ENCODE measurements at places on chromosomes 4 and X.

- DNase-seq = no peak
These were observed 1601.9 kb upstream of the ADGRL3 start for GRCh38 chr4:59598330-59598618.

- DNase-seq = no peak
These were observed 130.6 kb upstream of the FAT4 start for GRCh38 chr4:125184116-125184515.

- no peak for DNase-seq
These were observed 811 bp downstream of the ANKRD50 start for GRCh38 chr4:124711471-124712371.

- no peak for DNase-seq
These were observed 22.2 kb downstream of the CCDC149 start for GRCh38 chr4:24890561-24891126.

GRCh38 chrX:154378059-154378798 is 866 bp upstream of the EMD start:
- DNase-seq = no peak

DNA sequence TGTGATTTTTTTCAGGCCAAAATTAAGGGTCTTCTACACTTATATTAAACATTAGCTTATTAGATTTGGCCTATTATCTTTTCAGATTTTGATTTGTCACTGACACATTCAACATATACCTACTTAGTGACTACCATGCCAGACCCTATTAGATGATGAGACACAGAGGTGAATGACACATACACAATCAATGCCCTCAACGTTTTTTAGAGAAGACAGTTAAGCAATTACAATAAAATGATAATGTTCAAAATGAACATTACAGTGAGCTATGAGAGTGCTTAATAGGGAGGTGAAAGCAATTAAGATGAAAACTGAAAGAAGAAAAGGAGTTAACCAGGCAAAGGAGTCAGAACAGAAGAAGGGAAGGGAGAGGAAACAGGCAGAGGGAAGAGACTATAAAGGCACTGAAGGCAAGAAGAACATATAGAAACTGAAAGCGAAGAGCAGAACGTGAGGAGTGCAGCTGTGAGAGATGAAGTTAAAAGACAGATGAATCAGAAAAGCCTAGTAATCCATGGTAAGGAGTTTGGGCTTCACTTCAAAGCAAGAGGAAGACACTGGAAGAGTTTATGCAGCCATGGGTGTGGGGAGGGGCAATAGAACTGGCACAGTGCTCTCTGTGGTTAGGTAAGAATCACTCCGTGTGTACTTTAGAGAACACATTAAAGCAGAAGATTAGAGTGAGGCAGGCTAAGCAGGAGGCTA is 119.0 kb downstream of the REELD1 start:
- DNase-seq = peak; percentile 53

GRCh38 chrX:53813670-53814440 is 127.3 kb upstream of the HUWE1 start:
- no peak for DNase-seq

GRCh38 chr4:113094331-113094730 is 44.9 kb downstream of the ANK2 start:
- DNase-seq = no peak

DNA sequence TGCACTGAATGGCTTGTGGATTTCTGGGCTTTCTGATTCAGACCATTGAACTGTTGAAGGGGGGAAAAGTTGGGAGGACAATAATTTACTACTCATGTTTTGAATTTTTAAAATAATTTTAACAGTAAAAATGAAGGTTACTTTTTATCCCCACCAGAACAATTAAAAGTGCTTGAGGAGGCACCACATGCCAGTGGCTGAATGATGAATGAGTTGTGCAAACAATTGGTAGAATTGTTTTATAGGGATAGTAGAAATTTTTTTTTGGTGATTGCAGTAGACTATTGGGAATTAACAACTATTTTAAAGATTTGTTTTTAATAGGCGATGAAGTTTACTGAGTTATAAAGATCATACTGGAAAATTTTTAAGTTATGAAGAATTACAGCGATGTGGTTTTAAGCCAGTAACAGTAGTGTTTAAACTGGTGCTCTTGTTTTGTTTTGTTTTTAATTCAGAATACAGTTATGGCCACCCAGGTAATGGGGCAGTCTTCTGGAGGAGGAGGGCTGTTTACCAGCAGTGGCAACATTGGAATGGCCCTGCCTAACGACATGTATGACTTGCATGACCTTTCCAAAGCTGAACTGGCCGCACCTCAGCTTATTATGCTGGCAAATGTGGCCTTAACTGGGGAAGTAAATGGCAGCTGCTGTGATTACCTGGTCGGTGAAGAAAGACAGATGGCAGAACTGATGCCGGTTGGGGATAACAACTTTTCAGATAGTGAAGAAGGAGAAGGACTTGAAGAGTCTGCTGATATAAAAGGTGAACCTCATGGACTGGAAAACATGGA is 2.7 kb downstream of the REST start:
- DNase-seq = no peak

DNA sequence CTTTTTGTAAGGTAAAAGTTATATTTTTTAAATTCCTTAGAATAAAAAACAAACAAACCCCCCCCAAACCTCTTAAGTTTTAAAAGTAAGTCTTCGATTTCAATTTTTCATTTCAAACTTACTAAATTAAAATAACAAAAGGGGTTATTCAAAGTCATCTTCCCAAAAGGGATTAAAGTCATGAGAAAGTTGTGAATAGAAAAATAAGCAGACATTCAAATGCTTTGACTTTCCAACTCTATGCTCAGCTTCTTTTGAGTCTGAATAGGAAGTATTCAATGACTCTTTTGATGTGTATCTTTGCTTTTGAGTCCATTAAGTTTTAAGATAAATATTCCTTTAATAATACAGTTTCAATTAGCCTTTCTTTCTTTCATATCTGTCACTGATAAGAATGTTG is 138.3 kb downstream of the GRIA2 start:
- DNase-seq = no peak

- no peak for DNase-seq
These were observed 739.4 kb upstream of the TENM3 start for GRCh38 chr4:181503687-181504390.

GRCh38 chrX:46635186-46635585 is 61.6 kb downstream of the CHST7 start:
- DNase-seq = no peak

DNA sequence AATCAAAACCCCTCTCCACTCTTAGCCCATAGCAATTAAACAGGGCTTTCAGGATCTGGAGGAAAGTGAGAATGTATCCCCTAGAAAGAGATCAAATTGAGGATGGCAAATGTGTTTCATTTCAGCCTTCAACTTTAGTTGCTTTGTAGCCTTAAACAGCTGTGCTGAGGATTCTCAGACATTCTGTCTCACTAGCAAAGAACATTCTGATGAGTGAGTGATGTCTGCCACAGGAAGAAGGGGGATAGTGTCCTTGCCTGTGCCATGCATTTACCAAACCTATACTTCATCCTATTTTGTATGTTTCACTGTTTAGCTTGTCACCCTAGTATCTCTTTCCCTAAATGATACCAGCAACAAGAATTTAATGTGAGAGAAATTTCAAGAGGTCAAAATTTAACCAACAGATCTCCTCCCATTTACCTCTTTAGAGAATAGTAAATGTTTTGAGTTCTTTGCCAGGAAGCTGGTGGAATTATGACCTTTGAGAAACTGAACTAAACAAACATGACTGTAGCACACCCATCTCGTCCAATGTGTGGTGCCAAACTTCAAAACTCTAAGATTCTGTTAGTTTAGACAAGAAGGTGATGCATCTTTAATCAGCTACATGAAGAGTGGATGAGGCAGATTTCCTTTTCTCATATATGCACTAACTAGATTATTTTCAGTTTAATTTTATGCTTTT is 165.6 kb downstream of the PALLD start:
- no peak for DNase-seq

- no peak for DNase-seq
These were observed 192.2 kb downstream of the APBB2 start for GRCh38 chr4:41022116-41022515.

DNA sequence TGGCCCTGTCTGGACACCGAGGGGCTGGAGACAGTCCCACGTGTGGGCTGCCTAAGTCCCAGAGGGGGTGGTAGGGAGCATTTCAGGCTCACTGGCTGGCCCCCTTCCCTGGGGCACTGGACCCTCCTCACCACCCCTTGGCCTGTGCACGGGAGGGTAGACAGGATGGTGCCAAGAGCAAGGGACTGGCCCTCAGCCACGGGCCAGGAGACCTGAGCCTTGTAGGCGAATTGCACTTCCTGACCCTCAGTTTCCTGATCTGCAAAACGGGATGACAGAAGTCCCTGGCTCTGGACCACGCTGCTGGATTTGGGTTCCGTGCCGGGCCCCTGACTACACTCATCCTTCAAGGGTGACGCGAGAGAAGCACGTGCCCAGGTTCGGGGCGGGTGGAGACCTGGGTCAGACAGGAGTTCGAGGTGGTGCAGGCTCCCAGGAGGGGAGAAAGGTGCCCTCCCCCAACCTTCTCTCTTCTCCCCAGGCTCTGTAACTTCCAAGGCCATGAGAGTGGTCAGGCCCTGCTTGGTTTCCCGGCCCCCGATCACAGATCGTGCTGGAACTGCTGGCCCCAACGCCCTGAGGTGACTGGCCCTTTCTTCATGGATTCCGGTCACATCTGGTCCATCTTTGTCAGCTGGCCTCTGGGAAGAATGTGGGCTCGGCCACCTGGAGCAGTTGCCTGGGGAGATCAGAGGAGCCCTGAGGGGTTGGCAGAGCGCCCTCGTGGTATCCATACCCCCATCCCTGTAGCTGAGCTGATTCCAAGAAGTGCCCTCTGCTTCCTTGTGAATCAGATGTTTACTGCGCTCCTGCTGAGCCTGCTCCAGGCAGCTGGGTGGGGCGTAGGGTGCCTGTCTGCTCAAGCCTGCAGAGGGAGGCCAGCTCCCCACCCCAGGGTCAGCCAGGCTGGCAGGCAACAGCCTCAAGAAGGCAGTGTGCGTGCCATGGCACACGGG is 3.3 kb downstream of the SH3BP2 start:
- DNase-seq = no peak

DNA sequence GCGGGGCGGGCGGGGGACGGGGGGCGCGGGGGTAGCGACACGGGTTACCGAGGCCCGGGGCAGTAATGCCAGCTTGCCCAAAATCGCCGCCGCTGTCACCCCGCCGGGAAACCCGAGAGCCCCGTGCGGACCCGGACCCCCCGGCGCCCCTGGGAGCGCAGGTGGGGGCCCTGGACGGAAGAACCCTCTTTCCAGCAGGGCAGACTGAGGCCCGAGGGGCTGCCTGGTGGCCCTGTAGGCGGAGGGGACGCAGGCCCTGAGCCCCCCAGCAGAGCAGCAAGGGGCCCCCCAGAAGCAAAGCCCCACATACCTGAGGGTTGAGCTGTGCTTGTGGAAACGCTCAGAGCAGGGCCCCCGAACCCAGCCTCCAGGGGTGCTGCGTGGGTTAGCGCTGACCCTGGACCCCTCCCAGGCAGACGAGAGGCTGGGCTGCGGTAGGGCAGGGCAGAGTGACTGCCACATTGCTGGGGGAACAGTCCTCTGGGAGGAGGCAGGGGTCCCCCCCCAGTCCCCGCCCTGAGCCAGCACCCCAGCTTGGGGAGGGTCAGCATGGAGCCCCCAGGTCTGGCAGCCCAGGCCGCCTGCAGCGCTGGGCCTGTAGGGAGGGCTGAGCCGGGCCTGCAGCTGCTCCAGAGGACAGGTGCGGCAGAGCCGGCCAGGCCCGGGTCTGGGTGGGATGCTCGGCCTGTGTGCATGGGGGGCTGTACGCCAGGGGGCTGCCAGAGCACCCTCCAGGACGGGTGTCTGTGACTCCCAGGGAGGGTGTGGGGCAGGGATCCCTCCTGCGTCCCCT is 646 bp downstream of the DOK7 start:
- no peak for DNase-seq

DNA sequence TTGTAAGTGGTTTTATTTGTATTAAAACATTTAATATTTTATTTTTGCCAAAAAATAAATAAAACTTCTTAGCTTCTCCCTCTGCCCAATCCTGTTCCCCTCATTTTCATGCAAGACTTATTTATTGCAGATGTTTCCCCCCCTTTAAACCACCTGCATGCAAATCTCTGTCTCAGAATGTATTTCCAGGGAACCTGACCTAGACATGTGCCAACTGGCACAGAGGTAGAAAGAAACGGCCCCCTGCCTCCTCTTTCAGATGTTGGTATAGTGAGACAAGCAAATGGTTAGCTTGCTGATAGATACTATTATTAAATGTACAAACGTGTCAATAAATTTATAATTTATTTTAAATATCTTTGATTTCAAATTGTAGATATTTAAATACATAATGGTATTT is 47.1 kb downstream of the KLF3 start:
- DNase-seq = no peak

DNA sequence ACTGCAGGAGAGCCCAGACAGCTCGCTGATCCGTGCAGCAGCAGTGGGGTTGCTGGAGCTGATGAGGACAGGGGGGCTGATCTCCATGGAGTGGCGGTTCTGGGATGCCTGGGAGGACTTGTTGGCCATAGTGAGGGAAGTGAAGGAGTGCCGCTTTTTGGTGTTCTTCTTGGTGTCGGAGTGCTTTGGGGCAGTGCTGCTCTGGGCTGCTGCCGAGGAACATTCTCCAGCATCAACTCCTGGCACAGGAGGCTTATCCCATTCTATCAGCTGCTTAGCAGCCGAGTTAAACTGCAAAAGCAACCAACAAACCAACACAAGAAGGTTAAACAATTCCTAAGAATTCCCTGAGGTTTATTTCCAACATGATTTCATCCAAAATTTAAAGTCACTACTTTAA is 126.3 kb upstream of the CBR4 start:
- DNase-seq = no peak

DNA sequence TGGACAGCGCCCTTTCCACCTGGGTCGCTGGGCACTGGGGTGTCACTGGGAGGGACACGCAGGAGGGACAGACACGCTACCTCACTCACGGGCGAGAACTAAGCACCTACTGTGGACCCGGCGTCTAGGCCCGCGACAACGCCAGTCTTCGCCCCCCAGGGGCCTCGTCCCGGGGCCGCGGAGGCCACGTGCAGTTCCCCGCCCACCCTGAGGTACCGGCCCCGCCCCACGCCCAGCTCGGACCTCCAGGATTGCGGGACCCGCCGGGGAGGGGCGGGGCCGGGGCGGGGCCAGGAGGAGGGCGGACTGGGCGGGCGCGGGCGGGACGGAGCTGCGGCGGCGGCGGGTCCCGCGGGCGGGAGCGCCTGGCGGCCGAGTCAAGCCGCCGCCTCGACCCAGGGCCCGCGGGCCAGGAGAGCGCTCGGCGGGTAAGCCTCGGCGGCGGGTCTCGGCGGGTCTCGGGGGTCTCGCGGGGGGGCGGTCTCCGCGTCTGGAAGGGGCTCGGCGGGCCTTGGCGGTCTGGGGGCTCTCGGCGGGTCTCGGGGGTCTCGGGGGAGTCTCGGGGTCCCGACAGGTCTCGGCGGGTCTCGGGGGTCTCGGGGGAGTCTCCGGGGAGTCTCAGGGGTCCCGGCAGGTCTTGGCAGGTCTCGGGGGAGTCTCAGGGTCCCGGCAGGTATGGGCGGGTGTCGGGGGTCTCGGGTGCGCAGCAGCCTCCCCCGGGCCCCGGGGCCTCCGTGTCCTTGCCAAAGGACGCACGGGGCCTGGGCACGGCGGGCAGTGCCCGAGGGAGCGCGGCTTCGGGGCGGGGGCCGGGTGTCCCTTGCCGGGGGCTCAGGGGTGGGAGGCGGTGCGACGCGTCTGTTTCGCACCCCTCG is at the start of gene SH3BP2:
TSS of gene SH3BP2 (plus strand) at position 375 of the 875 bp plus-strand sequence. CDS start 27,533 bp downstream, outside the sequence.
- no peak for DNase-seq

Data from GM04503 (cell line).